GM20000 (cell line): ENCODE measurements at places on chromosomes 16 and 17.

GRCh38 chr16:24348545-24349290 lies 92.6 kb downstream of the CACNG3 start:
- DNase-seq = no peak

DNA sequence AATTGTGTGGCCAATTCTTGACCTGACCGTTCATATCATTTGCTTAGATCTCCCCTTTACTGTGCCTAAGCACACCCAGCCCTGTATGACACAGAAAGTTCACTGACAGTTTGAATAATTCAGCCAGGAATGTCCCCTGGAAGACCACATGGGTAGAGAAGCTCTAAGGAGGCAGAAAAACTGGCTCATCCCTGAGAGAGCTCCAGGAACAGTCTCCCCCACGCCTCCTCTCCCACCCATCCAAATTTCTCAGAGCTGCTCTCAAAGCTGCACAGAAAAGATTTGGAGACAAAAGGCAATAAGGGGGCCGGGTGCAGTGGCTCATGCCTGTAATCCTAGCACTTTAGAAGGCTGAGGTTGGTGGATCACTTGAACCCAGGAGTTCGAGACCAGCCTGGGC lies 11.2 kb downstream of the PRAC1 start:
- no peak for DNase-seq

- no peak for DNase-seq
These were observed 19.0 kb downstream of the CBFA2T3 start for GRCh38 chr16:88957887-88958577.

DNA sequence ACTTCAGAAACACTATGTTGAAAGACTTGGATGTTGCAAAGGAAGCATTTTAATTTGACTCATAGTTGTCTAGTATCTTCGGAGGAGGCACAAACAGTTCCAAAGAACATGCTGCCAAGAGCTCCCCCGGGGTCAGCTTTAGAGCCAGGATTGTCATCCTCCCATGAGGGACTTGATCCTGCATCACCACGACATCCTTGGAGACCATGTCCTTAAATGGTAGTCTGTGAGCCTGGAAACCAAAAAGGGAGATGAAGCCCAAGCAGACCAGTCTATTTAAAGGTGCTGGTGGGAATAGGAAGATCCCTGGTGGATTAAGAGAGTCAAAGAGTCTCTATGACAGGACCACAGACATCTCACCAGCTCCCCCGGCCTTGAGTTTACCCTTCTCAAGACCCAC lies 33.3 kb upstream of the DYNLRB2 start:
- no peak for DNase-seq

GRCh38 chr17:83037084-83037873 lies 42.1 kb upstream of the METRNL start:
- no peak for DNase-seq

DNA sequence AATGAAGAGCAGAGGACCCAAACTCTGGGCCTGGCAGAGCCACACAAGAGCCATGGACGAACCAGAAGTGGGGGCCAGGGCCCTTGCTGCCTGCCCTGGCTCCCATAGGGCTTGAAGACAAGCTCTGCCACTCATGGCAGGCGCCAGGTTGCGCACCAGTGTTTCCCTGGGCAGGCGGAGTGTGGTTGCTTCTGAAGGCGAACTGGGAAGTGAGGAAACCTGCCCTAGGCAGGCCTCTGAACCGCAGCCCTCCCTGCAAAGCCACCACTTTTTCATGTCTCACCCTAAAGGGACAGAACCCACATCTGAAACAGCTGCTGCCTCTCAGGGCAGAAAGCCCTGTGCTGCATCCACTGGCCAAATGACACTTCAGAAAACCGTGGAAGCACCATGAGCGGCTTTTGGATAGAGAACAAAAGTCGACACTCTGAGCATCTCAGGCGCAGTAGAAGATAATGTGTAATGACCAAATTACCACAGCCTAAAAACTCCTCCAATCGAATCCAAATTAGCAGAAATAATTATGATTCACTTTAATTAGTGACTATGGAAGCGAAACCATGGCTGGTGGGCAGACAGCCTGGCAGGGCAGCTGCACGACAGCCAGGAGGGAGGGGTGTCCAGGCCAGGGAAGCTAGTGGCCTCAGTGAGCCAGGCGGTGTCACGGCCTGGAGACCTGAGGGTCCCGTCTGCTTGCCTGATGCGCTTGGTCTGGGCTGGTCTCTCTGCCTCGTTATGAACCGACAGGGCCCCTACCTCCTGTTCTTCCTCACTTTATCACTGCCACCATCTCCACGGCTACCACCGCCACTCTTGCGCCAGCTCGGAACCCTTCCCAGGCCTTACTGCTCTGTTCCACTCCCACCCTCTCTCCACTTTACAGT lies 59.1 kb downstream of the PRMT7 start:
- DNase-seq = peak; percentile 86

GRCh38 chr16:55555436-55555835 lies 11.0 kb upstream of the CAPNS2 start:
- no peak for DNase-seq

GRCh38 chr16:58021661-58022551 lies 3.6 kb upstream of the MMP15 start:
- no peak for DNase-seq

DNA sequence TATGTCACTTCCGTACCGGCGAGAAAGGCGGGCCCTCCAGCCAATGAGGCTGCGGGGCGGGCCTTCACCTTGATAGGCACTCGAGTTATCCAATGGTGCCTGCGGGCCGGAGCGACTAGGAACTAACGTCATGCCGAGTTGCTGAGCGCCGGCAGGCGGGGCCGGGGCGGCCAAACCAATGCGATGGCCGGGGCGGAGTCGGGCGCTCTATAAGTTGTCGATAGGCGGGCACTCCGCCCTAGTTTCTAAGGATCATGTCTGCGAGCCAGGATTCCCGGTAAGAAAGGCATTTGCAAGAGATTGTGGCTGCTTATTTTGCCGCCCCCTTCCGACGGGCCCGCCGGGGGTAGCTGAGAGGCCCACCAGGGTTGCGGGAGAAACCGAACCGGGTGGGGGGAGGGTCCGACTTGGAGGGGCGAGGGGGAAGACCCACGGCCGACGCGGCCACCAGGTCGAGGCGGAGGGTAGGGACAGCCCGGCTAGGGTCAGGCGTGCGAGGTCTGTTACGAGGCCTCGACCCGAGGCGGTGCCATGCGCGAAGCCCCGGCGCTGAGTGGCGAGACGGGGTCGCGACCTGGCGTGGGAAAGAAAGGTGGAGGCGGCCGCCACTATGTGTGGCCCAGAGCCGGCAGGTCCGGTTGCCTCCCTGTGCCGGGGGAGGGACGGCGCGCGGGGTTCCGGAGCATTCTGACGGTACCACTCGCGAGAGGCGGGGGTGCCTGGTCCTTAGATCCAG lies 6.7 kb upstream of the CD68 start:
- peak; percentile 99 for DNase-seq

GRCh38 chr17:41009301-41009760 lies 403 bp upstream of the KRTAP3-1 start:
- no peak for DNase-seq

DNA sequence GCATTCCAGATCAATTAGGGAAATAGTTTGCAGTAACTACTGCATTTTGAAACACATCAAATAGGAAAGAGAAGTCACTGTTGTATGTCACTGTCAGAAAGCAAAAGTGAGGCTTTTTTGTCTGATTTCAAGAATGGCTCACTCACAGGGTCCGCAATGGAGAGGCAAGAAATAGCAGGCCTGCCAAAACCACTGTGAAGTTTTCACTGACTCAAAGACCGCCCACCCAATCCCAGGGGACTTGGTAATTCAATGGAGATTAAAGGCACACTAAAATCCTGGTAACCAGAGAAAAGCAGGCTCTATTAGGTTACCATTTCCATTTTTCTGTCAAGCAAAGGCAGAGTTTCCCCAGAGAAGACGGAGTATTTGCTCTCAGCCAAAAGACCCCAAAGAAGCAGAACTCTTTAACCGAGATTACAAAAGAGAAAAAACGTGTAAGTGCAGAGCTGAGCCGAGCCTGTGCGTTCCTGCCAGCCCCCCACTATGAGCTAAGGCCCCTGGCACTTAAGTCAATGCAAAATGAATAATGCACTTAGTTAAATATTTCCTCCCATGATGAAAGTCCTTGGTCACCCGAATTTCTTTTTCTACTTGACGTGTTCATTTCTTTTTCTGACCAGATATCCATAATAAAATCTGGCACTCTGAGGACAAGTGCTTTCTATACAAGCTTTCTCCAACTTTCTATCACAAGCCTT lies 57.0 kb downstream of the FOXL1 start:
- DNase-seq = no peak

DNA sequence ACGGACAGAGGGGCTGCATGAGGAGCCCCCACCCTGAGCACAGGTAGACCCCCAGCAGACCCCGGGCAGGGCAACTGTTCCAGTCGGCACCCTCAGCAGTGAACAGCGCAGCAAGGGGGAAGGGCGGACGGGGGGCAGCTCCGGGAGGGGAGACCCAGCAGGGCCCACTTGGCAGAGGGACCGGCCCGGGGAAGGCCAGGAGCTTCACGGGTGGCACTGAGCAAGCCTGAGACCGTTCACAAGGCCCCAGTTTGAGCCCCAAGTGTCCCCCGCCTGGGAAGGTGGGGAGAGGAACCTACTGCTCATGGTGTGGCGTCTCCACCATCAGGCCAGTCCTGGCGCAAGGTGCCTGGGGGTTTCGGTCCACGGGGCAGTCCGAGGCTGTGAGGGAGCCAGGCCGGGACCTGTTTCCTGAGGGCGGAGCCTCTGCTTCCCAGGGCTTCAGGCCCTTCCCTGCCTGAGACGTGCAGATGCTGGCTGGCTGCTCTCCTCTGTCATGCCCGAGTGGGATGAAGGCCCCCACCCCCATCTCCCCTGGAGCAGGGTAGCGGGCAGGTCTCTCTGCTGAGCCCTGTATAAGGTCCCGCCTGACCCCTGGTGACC lies 54.4 kb upstream of the GNG13 start:
- DNase-seq = no peak

- peak; percentile 75 for DNase-seq
These were observed 100.9 kb downstream of the PARN start for GRCh38 chr16:14529010-14529669.

- DNase-seq = no peak
These were observed 42.0 kb downstream of the CMIP start for GRCh38 chr16:81486540-81487061.

DNA sequence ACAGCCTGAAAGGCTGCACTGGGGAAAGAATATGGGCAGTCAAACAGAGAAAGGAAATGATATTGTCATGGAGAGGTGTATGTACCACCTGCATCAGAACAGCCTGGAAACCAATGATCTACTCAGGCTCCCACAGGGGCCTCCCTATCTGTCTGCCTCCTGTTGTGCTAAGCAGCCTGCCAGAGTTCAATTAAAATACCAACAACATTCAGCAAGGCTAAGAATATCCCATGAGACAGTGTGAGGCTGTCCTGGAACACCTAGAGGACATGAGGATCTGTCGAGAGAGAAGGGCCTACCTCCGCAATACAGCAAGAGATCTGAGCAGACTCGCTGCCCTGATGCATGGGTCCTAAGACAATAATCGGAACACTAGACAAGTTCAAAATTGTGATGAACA lies 8.4 kb downstream of the FXR2 start:
- no peak for DNase-seq

- DNase-seq = no peak
These were observed 8.9 kb downstream of the FBXO47 start for GRCh38 chr17:38958326-38958725.

GRCh38 chr17:8696426-8696825 lies 48.2 kb downstream of the CCDC42 start:
- DNase-seq = no peak

DNA sequence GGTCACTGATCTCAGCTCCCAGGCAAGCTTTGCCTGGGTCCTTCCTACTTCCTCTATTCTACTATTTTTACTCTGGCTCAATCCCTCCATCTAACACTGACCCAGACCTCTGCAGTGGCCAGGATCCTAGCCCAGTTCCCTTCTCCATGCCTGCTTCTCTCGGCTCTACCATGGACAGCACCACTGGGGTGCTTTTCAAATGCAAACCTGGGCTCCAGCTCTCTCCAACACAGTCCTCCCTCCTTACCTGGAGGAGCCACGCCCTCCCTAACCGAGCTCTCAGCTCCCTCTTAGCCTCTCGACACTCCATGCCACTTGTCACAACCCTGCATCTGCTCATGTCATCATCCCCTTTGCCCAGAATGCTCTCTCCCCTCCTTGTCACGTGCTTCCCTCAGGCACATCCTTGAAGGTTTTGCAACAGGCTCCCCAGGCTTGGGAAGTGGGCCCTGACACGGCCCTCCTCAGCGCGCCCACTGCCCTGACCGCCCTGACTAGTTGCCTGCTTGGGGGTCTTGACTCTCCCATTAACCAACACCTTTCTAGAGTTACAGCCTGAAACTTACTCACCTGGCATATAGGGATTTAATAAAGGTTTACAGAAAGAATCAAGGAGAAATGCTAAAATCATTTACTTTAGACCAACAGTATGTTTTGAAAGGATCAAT lies 41.6 kb downstream of the MARF1 start:
- DNase-seq = no peak

GRCh38 chr17:61157246-61157886 lies 242.3 kb upstream of the TBX2 start:
- no peak for DNase-seq

GRCh38 chr16:49914657-49915056 lies 58.7 kb upstream of the ZNF423 start:
- no peak for DNase-seq

DNA sequence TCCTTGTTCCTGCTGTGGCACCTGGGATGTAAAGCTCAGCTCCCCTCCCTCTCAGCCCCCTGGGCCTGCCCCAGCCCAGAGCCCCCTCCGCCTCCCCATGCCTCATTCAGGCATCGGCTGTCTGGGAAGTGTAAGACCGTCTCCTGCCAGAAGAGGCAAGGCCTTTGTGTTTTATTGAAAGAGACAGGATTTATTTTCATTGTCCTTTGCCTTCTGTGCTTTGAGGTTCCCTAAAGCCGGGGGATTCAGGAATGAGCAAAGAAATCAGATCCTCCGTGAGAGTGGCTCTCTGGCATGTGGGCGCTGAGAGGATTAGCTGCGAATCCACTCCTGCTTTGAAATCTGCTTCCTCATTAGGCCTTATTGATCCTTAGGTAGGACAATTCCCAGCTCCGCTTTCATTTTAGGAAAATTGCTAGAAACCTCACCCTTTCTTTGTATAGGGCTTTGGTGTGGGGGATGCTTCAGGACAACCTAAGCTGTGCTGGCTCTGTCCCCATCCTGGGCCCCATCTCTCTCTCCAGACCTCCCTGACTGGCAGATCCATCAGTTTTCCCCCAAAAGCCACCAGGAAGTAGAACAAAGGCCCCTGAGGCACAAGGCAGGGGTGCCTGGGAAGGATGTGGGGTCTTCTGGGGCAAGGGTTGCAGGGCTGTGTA lies 211.5 kb upstream of the TNRC6C start:
- no peak for DNase-seq

GRCh38 chr17:65977041-65977440 lies 214.9 kb downstream of the CEP112 start:
- no peak for DNase-seq

DNA sequence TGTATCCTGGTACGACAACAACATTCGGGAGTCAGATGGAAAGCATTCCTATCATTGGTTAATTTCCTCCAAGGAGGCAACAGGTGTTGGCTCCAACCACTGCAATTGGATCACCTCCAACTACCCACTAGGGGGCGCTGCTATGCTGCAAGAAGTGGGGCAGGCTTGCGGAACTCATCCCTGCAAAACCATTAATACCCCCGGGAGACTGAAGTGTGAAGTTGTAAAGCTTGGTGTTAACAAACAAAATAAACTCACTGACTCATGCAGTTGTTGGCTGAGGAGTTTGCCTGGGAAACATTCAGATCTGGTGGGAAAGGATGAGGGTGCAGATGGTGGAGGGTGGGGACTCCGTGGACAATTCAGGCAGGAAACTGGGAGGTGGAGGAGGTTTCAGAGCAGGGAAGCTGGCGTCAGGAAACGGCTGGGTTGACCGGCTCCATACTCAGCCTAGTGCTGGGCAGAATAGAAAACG lies 84.9 kb downstream of the HS3ST2 start:
- DNase-seq = peak; percentile 23
